ENCODE measurements at places on chromosomes 4 and X.

- DNase-seq, result no peak
Measured at GRCh38 chrX:43527801-43528200, 128.3 kb upstream of the MAOA start.

DNA sequence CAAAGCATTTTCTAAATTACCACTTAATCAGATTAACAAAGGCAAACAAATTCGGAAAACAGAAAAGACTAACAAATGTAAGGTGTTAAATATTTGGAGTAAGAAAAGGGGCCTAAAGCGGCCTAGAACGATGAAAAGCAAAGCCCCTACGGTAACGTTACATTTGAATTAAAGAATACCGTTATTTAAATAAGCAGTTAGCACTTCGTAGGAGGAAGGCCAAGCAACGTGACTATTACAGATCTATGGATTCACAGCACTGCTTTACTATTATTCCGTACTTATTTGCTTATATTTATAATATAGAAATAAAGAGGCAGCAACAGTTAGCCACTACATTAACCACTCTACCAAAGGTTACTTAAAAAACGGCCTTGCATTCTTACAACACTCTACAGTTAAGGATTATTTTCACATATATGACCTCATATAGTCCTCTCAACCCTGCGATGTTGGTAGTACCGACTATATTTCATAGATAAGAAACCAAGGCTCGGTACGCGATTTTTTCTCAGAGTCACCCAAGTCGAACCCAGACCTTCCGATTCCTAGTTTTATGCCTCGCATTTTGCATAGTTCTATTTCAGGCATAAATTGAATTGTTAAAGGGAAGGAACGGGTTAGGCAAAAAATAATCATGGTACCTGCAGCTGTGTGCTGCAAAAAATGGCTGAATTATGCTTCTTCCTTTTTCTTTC, 2.9 kb downstream of the KLHL15 start:
- peak; percentile 19 for DNase-seq

GRCh38 chr4:177235026-177235425, 74.6 kb upstream of the NEIL3 start:
- DNase-seq, result peak; percentile 24

DNA sequence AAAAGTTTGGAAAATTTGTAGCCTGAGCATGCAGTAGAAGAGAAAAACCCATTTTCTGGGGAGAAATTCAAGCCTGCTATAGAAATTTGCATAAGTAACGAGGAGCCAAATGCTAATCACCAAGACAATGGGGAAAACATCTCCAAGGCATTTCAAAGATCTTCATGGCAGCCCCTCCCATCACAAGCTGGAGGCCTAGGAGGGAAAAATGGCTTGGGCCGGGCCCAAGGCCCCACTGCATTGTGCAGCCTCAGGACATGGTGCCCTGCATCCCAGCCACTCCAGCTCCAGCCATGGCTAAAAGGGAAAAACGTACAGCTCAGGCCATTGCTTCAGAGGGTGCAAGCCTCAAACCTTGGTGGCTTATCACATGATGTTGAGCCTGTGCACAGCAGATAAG, 87.7 kb downstream of the SHROOM4 start:
- DNase-seq, result no peak

All from astrocyte of the hippocampus (primary cell).